ENCODE measurements at places on chromosomes 12 and 14. TPM values are rescaled to one million over a fixed set of nuclear protein-coding genes. Genes with fewer than 3 reads are reported as not detected.

GRCh38 chr12:52606581-52607218 is 5.4 kb upstream of the KRT72 start:
- peak; percentile 19 for DNase-seq

- DNase-seq, result no peak
These were observed 455.1 kb downstream of the RAD51B start for GRCh38 chr14:68274725-68275124.

DNA sequence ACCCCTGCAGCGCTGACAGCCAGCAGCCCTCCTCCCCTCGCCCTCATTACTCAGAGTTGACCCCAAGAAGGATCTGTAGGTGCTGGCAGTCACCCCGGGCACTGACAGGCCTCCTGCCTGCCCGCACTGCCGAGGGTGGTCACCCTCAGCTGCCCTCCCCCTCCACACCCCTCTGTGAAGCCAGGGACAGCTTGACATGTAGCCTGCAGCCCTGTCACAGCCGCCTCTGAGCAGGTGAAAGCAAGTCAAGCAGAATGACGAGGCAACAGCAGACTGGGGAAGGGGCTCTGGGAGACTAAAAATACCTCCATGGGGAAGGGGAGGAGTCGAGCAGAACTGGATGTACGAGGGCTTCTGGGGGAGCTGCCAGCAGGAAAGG is 178.1 kb downstream of the DPF3 start:
- no peak for DNase-seq

DNA sequence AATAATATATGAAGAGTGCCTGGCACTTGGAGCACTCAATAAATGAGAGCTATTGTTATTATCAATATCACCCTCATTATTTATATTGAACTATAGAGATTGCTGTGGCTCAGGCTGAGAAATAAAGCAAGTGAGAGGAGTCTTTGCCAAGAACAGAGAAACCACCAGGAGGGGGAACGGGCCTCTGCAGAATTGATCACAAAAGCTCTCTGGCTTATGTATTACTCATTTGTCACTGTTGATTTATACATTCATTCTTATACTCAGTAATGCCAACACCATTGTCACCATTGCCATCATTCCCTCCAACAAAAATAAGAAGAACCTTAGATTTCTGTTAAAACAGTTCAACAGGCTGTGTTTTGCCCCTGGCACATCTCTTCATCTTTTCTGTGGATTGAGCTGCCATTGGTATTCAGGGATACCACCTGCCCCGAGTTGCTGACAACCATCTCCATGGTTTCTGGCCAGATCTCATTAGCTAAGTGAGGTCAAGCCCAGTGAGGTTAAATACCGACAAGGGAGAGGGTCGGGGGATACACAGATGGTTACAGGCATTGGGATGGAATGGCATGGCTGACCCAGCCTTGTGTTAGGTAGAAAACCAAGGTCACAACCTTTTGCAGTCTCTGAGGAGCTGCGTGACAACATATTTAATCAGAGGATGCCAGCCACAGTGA is 21.8 kb upstream of the PCNX1 start:
- DNase-seq, result no peak

- DNase-seq, result no peak
These were observed 4.7 kb downstream of the SYNE2 start for GRCh38 chr14:63857466-63858030.

DNA sequence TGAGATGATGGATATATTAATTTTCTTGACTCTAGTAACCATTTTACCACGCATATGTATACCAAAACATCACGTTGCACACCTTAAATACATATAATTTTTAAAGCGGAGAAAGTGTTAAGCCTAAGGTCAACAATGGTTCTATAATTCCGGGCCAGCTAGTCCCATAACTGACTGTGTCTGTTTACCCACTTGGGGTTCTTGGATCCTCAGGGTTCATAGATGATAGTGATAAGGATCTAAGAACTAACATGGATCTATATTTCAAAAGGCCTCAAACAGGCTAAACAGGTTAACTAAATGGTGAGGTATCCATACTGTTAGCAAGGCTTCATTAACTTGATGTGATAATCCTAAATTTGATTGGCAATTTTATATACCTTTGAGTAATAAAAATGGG is 9.8 kb downstream of the SLC38A1 start:
- no peak for DNase-seq

- DNase-seq, result no peak
These were observed 60.8 kb upstream of the EVL start for GRCh38 chr14:100004392-100004791.

DNA sequence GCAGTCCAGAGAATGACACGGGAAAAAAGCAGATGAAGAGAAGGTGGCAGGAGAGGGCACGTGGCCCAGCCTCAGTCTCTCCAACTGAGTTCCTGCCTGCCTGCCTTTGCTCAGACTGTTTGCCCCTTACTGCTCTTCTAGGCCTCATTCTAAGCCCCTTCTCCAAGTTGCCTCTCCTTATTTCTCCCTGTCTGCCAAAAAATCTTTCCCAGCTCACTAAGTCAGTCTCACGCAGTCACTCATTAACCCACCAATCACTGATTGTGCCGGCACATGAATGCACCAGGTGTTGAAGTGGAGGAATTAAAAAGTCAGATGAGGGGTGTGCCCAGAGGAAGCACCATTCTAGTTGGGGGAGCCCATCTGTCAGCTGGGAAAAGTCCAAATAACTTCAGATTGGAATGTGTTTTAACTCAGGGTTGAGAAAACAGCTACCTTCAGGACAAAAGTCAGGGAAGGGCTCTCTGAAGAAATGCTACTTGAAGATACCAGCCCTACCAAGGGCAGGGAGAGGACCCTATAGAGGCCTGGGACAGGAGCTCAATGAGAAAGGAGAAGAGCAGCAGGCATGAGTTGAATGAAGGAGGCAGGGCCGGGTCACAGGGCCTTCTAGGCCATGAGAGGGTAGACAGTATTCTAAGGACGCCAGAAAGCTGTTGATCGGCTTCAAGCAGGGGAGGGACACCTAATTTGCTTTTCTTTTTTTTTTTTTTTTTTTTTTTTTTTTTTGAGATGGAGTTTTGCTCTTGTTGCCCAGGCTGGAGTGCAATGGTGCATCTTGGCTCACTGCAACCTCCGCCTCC is 40.9 kb downstream of the DAD1 start:
- no peak for DNase-seq

DNA sequence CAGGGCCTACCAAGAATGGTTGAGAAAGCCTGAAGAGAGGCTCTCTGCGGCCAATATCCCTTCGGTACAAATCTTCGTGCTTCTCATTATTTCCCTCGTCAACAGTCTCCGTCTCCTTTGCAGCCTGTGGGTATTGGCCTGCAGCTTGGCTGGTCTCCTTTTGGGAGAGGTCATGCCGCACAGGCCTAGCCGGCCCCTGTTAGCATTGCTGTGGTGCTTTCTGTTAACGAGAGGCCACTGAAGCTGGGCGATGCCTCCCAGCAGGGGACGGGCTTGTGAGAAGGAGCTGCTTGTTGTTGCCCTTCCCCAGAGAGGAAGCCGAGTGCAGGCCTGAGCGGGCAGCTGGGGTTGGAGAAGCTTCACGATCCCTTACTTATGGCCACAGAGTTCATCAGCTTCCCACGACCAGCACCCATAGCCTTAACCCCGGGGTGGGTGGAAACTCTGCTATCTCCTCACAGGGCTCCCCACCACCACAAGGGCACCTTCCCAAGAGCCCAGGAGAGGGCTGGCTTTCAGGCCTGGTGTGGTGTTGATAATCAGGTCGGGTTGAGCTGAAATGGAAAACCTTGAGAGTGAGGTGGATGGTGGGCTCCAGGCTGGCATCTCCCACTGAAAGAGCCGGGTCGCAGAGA is 228.6 kb downstream of the ZFP36L1 start:
- no peak for DNase-seq

DNA sequence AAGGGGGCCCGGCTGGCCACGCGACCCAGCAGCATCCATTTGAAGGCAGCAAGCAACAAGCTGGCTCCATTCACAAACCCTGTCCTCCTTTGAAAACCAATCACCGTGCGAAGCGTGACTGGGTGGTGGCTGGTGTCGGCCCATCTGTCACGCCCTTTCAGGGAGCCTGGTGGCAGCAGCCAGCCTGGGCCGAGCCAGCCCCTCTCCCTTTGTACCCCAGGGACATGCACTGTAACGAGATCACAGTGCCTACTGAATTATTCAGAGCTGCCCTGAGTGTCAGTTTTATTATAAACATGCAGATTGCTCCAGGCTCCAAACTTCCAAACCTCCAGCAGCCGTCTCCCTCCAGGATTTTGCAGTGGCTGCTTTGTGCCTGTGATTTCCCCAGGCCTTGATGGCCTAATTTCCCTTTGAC is 22.3 kb upstream of the CTDSP2 start:
- DNase-seq, result no peak

GRCh38 chr12:50765095-50765911 is 1.4 kb downstream of the ATF1 start:
- no peak for DNase-seq

- DNase-seq, result no peak
These were observed 461.0 kb downstream of the FOXG1 start for GRCh38 chr14:29227631-29228030.

- no peak for DNase-seq
These were observed 19.3 kb downstream of the EIF5 start for GRCh38 chr14:103353362-103353761.

- DNase-seq, result no peak
These were observed 710.2 kb downstream of the TRHDE start for GRCh38 chr12:72982356-72982755.

Gene EXOC5
- 52.2 TPM for total RNA-seq

Gene LBHD2
- total RNA-seq, result not detected

Gene SMOC1
- 0.57 TPM for total RNA-seq

Gene KLHL42
- 106 TPM for total RNA-seq

Gene C12orf42
- total RNA-seq, result not detected
